ENCODE measurements at places on chromosomes 5 and 9.

- DNase-seq = no peak
Measured at GRCh38 chr5:170597872-170598271, 94.1 kb downstream of the KCNIP1 start.

GRCh38 chr5:41751867-41752266, 118.4 kb downstream of the OXCT1 start:
- DNase-seq = no peak

- no peak for DNase-seq
Measured at GRCh38 chr5:148790545-148791333, 35.7 kb upstream of the ADRB2 start.

- DNase-seq = no peak
Measured at GRCh38 chr5:133996683-133997252, 8.0 kb downstream of the VDAC1 start.

DNA sequence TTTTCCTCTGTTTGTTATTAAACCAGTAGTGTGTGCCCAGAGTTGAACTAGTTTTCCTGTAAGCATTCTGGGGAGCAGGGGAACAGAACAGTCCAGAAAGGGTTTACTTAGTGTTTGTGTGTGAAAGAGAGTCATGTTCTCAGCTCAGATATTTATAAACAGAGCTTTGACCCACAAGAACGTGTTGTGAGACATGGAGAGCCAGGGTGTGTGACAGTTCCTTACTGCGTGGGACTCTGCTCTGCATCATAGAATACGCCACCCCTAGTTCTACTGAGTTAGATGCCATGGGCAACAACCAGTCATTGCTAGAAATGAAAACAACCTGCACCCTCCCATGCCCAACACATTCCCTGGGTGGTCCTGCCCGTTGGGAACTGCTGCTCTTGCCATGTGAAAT, 330.7 kb downstream of the NDUFS4 start:
- DNase-seq = no peak

- no peak for DNase-seq
Measured at GRCh38 chr5:123700624-123701287, 188.8 kb downstream of the CSNK1G3 start.

- no peak for DNase-seq
Measured at GRCh38 chr9:13190040-13190439, 89.5 kb downstream of the MPDZ start.

DNA sequence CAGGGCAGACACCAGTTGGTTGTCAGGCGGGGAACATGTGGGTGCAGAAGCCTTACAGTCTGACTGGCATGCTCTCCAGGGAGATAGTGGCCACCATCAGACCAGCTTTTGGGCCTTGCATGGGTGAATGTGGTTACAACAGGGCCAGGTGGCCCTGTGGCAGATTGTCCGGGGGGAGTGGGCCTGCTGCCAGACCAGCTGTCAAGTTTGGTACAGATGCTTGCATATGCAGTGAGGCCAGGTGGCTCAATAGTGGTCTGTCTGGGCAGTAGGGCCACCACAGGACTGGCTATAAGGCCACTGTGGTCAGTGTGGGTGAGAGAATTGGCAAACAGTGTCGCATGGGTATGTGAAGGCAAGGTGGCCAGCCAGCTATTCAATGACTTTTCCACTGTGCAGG, 148.7 kb downstream of the FAM174A start:
- no peak for DNase-seq

- no peak for DNase-seq
Measured at GRCh38 chr9:68970151-68970550, 43.8 kb downstream of the PRKACG start.

- DNase-seq = no peak
Measured at GRCh38 chr5:118596255-118596654, 392.1 kb downstream of the DTWD2 start.

GRCh38 chr9:35816708-35817107, 1.9 kb upstream of the HINT2 start:
- DNase-seq = no peak

- no peak for DNase-seq
Measured at GRCh38 chr5:33675958-33676464, 215.8 kb downstream of the ADAMTS12 start.

DNA sequence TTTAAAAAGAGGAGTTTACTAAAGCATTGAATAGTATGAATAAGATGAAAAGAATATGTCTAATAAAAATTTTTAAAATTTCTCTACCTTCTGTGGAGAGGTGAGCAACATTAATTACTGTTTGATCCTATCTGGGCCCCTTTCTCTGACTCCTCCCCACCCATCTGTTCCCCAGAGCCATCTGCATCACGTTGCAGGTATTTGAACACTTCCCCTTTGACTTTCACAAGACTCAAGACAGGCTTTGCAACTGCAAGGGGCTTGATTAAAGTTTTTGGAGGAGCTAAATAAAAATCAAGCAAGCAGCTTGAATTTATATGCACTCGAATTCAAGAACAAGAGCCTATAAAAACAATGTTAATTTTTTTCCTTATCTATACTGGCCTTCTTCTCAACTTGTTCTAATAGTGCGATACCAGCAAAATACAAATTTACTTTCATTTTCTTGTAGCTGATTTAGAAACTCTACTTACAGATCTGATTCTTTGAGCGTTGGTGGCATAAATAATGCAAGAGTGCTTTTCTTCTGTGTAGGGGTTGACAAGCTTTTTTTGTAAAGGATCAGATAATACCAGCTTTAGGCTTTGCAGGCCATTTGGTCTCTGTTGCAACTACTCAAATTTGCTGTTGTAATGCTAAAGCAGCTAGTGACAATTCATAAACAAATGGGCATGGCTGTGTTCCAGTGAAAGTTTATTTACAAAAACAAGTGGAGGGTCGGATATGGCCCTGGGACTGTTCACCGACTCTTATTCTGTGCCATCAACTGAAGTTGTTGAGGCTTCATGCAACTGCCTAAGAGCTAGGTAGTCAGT, 21.2 kb downstream of the TXNDC8 start:
- DNase-seq = no peak

DNA sequence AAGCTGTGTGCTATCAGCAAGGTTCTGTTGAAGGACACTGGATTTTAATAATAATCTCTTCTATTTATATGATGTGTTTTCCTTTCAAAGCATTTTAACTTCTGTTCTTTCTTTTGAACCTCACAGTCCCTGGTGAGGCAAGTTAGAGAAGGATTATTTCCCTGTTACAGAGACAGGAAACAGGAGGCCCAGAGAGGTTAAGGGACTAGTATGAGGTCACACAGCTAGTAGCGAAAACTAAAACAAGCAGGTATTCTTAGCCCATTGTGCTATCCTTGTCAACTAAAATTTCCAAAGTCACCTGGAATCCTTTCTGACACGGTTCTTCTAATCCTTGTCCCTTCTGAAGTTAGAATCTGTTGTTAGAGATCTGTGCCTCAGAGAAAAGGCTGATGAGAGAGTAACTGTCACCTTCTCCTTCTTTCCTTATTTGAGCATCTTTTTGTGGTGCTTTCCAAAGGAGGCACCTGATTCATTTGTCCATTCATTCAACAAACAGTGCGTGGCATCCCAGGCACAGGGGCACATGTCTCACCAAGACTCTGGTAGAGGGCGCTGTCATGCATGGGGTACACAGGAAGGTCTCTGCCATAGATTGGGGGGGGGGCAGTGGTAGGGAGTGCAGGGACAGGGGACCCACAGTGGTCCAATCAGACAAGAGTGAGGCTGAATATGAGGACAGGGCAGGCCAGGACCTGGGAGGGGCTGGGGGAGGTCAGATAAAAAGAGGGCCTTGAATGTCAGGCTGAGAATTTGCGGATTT, 61.5 kb downstream of the CRB2 start:
- no peak for DNase-seq

- DNase-seq = no peak
Measured at GRCh38 chr9:134344068-134344799, 18.0 kb downstream of the RXRA start.

DNA sequence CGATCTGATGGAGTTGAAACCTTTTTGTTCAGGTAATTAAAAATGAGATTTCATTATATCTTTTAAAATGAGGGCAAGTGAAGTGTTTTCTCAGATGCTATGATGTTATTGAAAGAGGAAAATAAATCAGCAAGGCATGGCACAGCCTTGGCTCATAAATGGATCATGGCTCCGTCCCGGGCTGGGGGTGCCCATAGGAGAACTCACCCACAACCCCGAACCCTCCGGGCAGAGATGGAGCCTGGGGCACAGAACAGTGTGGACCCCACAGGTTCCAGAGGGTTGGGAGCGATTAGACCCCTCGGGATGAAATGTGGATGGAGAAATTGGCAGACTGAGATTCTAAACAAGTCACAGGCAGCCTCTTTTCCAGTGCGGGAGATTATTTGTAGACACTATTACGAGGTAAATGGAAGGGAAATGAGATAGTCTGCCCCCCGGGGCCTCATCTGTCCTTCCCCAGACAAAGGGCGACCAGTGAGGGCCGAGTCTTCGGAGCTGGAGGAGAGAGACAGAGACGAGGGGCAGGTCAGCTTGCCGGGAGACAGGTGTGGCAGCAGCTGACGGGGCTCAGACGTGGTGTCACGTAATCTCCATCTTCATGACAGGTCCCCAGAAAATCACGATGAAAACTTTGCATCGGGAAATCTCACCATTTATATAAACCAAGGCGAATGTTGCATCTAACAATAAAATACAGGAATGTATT, 33.7 kb downstream of the NDUFS6 start:
- DNase-seq = no peak

DNA sequence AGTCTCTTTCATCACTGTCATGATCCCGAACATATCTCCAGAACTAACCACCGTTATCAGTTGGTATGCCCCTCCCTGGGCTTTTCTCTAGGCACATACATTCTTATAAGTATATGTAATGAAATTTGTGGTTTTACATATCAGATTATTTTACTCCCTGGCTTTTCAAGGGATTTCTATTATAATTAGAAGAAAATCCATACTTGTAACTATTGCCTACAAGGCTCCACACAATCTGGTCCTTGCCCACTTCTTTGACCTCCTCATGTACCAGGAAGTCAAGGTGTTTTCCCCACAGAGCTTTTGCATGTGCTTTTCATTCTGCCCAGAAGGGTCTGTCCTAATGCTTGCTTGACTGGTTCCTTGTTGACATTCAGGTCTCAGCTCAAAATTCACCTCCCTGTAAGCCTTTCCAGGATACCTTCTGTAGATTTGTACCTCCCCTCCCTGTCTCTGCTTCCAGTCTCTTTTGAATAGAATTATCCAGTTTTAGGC, 33.6 kb upstream of the HSD17B4 start:
- no peak for DNase-seq
